ENCODE measurements at places on chromosomes 13 and 19.

DNA sequence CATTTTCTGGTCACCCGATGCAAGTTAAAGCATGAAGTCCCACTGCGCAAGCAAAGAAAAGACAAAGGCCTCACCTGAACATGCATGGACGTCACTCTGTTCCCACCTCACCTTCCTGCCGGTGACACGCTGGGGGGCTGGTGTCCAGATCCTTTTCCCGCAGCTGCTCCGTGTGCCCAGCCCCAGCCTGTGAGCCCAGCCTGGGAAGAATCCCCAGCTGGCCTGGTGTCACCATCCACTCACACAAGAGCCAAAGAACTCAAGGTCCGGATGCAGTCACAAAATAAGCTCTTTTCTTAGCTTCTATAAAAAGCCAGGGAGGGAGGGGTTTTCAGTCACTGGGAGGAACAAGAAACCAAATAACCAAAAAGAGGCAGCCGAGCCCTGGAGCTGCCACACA is 249.9 kb downstream of the COL4A1 start:
- DNase-seq, result no peak

- no peak for DNase-seq
Observed at GRCh38 chr13:92804926-92805325, 421.7 kb upstream of the GPC6 start.

GRCh38 chr13:49893591-49893990 is 42.5 kb downstream of the SPRYD7 start:
- no peak for DNase-seq

DNA sequence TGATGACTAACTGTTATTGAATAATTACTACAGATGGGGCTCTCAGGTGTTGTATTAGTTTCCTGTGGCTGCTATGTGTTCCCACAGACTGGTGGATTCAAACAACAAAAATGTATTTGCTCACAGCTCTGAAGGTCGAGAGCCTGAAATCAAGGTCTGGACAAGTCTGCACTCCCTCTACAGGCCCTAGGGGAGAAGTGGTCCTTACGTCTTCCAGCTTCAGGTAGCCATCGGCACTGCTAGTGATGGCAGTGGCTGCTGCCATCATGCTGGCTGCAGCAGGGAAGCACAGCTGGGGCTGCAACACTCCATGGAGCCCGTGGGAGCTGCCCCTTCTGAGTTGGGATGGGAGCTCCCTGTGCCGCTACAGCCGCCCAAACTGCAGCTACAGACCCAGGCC is 1.9 kb downstream of the TEX26 start:
- no peak for DNase-seq

DNA sequence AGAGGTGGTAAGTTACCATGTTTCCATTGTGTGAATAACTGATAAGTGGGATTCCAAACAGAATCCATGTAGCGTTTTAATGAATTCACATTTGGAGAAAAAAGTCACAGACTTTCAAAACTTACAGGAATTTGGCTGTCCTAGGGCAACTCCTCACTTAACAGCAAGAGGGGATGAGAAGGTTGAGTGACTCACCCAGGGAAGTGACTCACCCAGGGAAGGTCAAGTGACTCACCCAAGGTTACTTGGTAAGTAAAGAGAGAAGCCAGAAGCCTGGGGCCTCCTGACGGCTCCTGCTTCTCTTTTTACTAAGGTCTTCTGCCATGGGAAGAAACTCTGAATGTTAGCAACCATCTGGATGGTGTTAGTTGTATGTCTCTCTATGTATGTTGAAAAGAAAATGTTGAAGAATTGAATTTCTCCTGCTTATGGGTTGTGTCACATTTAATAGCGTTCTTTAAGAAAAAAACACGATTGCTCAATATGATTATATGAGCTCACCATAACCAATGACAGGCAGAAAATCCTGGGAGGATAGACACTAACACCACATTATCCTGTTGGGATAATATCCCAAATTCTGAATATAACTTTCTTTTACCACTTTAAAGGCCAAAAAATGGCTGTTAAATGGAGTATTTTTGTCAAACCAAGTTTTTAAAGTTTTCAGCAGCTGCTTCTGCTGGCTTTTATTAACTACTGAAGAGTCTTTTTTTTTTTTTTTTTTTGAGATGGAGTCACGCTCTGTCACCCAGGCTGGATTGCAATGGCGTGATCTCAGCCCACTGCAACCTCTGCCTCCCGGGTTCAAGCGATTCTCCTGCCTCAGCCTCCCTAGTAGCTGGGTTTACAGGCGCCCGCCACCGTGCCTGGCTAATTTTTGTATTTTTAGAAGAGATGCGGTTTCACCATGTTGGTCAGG is 195.6 kb downstream of the GGACT start:
- DNase-seq, result no peak

Measured in T-cell (primary cell).